ENCODE measurements at places on chromosomes 4 and X. TPM values are rescaled to one million over a fixed set of nuclear protein-coding genes. Genes with fewer than 3 reads are reported as not detected.
A peak's percentile ranks its signal among the peaks of the same experiment; 100 is the strongest.

TMEM156 gene
- polyA plus RNA-seq = 3.0 TPM

SLIT2 gene
- 56.6 TPM for polyA plus RNA-seq

PHEX gene
- polyA plus RNA-seq = 0.38 TPM

CACNA1F gene
- 0.47 TPM for polyA plus RNA-seq

RTL5 gene
- polyA plus RNA-seq = 23.7 TPM

KANTR gene
- 25.0 TPM for polyA plus RNA-seq

NIPAL1 gene
- 11.0 TPM for polyA plus RNA-seq

AR gene
- 3.3 TPM for polyA plus RNA-seq

DNA sequence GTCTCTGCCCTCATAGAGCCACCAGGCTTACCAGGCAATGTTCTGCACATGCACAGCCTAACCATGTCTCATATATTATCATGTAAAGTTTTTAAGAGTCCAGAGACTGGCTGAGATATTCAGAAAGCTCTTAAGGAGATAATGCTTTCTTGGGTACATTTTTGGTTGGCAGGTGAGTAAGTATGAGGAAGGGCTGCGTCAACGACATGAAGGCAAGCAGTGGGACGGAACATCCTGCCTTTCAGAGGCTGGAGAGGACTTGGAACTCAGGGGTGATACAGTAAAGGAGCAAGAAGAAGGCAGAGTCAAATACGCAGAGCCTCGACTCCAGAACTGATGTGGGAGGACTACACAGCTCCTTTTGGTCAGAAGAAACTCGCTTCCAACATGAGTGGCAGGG lies 74.8 kb upstream of the MTNR1A start:
- DNase-seq = no peak

- DNase-seq = peak; percentile 72
Observed at GRCh38 chrX:37349221-37350033, at the start of gene PRRG1. TSS of gene PRRG1 (plus strand) at chrX:37349364. CDS start at chrX:37406250, 56,886 bp downstream.

- no peak for DNase-seq
Observed at GRCh38 chr4:39362827-39363226, 3.3 kb downstream of the RFC1 start.

DNA sequence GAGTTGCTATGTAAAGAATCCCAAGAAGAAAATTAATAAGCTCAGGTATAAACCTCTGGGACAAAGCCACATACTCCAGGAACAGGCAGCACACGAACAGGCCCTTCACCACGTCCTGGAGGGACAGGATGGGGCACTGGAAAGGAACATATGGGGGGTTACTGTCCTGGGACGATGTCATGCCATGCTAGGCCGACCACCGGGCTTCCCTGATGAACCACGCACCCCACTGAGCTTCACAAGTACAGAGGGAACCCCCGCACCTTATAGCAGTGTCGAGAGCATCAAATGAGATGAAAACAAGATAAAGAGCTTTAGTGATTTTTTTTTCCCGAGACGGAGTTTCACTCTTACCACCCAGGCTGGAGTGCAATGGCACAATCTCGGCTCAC lies 19.1 kb downstream of the NOP14 start:
- no peak for DNase-seq

DNA sequence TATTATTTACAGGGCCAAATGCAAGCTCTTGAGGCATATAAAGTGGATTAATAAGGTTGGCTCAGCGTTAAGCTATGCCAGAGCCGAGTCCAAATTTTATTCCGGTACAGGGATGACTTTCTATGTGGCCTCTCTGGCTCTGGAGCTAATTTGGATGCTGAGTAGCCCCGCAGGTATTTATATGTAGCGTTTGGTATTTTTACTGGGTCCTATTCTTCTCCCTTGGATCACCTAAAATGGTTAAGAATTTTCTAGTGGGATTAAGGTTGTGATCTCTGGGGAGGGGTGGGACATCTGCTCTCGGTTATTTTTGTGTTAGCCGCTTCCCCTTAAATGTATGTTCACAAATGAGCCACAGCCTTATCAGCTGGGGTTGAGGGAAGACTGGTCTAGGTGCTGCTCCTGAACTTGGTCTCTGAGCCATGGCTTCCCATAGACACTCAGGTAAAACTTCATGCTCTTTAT lies 49.4 kb downstream of the FHL1 start:
- no peak for DNase-seq

- DNase-seq = no peak
Observed at GRCh38 chr4:164959896-164960295, 17.6 kb downstream of the TRIM61 start.

DNA sequence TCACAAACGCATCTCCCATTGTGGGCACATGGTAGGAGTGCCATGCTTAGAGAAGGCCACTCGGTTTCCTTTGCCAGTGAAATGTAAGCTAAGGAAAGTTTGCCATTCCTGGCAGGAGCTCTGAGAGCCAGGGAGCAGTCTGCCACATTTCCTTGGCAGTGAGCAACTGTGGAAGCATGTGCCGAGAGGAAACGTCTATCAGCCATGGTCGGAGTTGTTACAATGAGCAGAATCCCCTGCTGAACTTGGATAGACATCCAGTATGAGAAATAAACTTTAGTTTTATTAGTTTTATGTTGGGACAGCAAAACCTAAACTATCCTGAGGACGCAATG lies 51.1 kb downstream of the ENOPH1 start:
- no peak for DNase-seq

- DNase-seq = no peak
Observed at GRCh38 chr4:2253160-2254084, 8.5 kb downstream of the MXD4 start.

DNA sequence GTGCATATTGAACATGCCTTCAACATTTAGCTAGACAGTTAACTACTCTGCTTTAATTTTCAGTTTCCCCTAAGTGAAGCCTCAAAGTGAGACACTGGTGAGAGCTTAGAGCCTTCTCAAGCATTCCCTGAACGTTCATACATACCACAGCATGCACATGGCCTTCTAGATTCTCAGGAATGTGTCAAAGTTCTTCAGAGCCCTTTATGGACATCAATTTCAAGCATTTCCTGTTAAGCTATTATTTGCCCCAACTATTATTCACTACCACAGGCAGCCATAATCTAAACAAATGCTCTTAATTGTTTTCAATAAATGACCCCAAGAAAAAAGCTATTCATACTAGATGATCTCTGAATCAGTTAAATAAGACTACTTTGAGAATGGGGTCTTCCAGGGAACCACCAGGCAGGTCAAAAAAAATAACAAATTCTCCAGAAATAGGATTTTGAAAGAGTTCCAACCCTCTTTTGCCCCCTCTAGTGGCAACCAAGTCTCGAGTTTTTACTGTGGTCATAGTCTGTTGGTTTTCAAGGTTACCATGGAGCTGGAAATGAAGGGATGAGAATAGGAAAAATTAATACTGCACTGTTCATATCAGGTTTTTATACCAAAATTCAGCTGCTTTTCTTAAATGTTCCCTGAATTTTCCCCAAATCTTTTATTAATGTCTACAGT lies 235.4 kb downstream of the RAB28 start:
- DNase-seq = no peak

GRCh38 chr4:87117051-87117731 lies 103.2 kb downstream of the KLHL8 start:
- peak; percentile 83 for DNase-seq

DNA sequence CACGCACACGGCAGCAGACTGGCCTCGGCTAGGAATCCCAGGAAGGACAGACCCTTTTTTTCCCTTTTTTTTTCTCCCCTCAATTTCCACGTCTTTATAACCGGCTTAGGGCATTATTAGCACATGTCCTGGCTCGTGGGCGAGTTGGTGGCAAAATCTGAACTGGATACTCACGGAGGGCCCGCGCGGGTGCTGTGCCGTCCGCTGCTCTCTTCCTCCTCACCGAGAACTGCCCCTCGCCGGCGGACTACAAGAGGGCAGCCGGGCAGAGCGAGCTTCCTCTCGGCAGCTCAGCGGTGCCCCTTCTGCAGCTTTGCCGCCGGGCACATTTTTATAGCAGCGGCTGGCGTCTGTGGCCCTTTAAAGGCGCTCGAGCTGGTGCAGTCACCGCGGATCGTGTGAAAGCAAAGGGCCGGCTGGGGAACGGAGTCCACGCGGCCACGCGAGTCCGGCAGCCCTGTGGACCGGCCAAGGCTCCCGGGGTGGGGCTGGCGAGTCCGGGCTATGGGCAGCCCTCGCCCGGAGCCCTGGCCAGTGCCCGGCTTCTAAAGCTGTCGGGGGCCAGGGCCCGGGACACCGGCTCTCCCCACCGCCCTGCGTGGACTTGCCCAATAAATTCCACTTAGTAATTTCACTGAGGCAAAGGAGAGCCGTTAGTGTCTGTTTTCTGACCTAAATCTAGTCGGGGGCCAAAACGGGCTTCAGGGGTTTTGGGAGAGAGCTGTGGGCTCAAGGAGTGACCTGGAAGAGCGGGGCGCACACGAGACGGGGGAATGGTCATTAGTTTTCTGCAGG lies 1.3 kb upstream of the CITED1 start:
- peak; percentile 72 for DNase-seq

DNA sequence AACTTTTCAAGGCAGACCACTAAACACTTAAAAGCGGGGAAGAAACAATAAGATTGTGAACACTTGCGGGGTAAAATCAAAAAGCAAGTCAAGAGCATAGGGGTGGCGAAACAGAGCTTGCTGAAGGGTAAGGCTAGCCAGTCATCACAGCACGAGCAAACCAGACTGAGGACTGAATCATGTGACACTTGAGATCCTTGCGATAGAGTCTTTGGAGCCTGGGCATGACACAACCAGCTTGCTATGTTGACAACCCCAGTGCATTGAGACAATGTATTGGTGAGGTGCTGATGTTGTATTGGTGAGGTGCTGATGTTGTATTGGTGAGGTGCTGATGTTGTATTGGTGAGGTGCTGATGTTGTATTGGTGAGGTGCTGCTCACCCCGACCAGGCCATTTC lies 72.3 kb downstream of the SLIT2 start:
- DNase-seq = no peak

- no peak for DNase-seq
Observed at GRCh38 chr4:142419712-142420111, 426.4 kb downstream of the INPP4B start.

- no peak for DNase-seq
Observed at GRCh38 chr4:114807759-114808404, 209.3 kb downstream of the UGT8 start.

DNA sequence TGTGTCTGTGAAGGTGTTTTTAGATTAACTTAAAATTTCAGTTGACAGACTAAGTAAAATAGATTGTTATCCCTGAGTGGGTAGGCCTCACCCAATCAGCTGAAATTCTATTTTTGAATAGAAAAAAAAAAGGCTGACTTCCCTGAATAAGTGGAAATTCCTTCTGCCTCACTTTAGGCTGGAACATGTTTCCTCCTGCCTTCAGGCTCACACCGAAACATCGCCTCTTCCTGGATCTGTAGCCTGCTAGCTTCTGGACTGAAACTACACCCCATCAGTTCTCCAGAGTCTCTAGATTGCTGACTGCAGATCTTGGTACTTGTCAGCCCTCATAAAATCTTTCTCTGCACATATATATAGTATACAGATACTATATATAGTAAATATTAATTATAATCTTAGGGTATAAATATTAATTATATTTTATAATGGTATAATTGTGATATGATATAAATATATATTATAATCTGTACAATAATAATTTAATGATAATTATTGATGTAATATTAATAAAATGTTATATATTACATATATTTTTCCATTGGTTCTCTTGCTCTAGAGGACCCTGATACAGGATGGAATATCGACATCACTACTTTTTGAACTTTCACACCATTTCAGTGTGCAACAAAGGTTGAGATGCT lies 13.7 kb upstream of the SLIT2 start:
- DNase-seq = no peak

DNA sequence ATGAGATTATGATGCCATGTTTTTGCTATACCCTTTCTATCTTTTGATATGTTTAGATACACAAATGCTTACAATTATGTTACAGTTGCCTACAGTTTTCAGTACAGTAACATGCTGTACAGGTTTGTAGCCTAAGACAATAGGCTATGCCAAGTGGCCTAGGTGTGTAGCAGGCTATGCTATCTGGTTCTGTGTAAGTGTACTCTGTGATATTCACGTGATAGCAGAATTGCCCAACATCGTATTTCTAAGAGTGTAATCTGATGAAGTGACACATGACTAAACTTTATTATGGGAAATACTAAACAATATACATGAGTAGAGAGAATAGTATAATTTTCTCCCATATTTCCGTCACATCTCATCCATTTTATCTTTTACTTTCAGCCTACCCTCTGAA lies 97.0 kb downstream of the CLDN22 start:
- no peak for DNase-seq

DNA sequence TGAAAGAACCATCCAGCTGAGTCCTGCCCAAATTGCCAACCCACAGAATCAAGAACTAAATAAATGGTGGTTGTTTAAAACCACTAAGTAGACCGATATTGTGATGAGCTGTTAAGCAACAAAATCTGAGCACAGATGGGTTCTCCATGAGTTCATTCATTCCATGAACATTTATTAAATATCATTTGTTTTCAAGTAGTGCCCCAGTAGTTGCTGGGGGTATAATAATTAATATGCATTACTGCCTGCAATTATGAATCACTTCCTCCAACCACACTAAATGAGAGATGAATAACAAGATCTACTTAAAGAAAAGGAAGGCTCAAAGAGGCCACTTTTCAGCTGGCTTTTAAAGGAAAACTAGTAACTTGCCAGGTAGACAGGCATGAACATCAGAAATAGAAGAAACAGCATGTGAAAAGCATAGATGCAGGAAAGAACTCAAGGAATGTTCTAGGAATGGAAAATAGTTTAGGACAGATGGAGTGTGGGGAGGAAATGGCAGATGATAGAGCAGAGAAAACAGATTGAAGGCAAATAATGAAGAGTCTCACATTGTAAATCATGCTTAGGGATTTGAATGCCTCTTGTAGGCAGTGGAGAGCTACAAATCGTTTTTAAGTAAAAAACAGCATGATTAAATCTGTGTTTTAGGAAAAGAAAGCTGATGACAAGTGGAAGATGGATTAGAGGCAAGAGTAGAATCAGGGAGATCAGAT lies 641.7 kb upstream of the DIPK2B start:
- no peak for DNase-seq
